ENCODE measurements at places on chromosomes 2 and 18.

GRCh38 chr18:10247742-10248082 is 206.7 kb upstream of the APCDD1 start:
- no peak for DNase-seq

- DNase-seq = no peak
These were observed 68.7 kb downstream of the STK39 start for GRCh38 chr2:168178520-168179324.

GRCh38 chr18:61643884-61644647 is 248.7 kb downstream of the RNF152 start:
- no peak for DNase-seq

DNA sequence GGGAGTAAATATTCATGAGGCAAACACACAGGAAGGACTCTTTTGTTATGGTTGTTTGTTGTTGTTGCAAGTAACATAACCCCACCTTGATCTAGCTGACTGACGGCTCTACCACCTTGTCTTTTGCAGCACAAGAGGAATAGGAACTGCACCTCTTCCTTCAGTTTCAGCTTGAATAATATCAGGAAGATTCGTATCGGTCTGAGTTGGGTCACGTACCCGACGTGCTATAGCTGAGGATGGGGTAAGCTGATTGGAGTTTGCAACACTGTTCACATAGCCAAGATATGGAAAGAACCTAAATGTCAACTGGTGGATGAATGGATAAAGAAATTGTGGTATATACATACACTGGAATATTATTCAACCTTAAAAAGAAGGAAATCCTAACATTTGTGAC is 14.5 kb upstream of the IL1RN start:
- no peak for DNase-seq

GRCh38 chr2:180191432-180192124 is 184.5 kb upstream of the CWC22 start:
- DNase-seq = no peak

DNA sequence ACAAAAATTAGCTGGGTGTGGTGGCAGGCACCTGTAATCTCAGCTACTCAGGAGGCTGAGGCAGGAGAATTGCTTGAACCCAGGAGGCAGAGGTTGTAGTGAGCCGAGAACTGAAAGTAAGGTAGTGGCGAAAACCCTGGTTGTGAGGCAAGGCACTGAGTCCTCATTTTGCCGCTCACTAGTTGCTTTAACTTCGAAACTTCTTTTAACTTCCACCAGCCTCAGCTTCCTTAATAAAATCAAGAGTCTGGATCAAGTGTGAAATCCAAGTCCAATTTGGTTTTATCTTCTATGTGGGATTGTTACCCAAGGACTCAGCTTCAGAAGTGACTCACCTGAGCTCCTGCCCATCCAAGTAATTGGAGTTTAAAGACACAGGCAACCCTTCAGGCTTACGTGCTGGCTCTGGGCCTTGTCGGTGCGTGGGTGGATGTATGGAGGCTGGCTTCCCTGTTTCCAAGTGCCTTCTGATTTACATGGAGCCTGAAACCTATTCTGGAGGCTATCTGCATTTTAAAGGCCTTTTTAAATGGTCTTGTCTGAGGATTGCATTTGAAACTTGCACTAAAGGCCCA is 374.2 kb upstream of the ID2 start:
- DNase-seq = no peak

DNA sequence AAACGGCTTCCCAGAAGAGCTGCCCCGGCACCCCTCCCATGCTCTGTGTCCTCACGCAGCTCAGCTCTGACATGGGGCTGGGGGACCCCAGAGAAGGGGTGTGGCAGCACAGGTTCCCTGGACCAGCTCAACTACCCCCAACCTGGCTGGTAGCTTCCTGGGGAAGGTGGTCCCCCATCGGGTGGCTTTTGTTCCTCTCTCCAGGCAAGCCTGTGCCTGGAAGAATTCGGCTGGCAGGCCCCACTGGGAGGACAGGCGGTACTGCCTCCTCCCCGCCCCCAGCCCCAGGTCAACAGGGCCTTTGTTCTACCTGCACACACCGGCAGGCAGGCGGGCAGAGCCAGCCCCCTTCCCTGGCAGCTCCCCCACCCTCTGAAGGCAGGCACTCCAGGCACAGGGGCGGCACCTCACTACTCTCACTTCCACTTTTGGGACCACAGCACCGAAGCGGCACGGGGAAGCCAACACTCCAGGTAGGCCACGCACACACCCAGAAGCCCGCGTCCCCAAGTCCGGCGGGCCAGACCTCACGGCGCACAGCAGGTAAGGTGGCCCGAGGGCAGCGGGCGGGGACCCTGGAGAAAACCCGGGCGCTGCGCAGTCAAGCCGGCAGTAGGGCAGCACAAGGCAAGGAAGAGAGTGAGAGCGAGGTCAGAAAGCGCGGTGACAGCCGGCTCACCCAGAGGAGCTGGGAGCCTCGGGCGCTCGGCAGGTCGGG is 1.3 kb downstream of the HS6ST1 start:
- no peak for DNase-seq

GRCh38 chr2:104781151-104781550 is 72.8 kb upstream of the POU3F3 start:
- DNase-seq = no peak

DNA sequence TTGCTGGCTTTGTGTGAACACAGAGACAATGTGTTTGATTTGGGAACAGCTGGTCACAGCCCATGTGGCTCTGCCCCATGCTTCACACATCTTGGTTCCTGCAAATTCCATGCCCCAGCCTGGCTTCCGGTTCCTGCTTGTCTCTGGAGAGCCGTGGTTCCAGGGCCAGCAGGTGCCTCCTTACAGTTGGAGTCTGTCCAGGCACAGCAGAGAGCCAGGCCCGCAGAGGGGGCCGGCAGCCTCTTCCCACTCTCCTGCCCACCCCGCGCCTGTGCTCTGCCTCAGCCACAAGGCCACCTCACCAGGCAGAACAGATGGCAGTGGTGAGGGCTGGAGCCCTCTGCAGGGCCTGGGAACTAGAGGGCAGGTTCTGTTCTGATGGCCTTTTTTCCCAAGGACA is 81.5 kb downstream of the LDLRAD4 start:
- DNase-seq = no peak

- no peak for DNase-seq
These were observed 62.8 kb downstream of the BOD1L2 start for GRCh38 chr18:57209713-57210106.

DNA sequence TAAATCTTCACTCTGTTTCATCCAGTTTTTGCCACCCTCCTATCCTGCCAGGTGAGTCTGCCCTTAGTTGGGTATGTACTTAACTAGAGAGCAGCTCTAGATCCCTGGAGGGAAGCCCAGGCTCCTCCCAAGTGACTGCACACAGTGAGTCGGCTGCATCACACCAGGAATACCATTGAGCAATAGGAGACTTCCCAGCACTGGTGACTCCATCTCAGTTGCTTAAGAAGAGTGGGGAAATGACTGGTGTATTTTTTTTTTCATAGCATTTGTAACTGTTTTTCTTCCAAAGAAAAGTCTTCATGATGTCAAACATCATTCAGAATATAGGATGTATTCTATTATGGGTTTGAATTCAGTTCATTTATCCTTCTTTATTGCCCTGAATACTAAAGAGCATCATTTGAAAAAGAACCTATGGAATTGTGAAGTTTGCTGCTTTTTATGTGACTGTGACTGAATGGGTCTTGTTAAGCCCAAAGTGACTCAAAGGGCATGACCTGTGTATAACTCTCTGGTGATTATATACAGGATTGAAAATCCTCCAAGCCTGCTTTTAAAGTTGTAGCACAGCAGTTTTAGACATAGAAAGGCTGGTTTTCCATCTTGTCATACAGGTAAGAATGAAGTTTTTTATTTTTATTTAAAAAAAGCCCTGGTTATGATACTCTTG is 84.3 kb downstream of the MAP3K20 start:
- DNase-seq = peak; percentile 82

DNA sequence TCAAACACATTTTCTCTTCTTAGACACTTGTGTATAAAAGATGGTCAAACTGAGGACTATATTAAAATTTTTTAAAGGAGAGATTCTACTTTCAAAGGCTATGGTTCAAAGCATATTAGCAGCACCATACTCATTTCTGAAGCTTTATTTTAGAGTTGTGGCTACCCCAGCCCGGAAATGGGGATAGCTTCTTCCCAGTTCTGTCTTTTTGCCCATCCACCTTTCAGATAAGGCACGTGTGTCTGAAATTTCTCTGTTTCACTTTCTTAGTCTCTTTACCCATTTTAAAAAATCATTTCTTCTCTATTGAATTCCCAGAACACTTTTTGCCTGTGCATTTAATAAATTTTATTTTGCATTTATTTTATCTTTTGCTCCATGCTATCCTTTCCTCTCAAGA is 431.5 kb downstream of the RNF144A start:
- no peak for DNase-seq

GRCh38 chr2:12720278-12720620 is 3.5 kb downstream of the TRIB2 start:
- no peak for DNase-seq

DNA sequence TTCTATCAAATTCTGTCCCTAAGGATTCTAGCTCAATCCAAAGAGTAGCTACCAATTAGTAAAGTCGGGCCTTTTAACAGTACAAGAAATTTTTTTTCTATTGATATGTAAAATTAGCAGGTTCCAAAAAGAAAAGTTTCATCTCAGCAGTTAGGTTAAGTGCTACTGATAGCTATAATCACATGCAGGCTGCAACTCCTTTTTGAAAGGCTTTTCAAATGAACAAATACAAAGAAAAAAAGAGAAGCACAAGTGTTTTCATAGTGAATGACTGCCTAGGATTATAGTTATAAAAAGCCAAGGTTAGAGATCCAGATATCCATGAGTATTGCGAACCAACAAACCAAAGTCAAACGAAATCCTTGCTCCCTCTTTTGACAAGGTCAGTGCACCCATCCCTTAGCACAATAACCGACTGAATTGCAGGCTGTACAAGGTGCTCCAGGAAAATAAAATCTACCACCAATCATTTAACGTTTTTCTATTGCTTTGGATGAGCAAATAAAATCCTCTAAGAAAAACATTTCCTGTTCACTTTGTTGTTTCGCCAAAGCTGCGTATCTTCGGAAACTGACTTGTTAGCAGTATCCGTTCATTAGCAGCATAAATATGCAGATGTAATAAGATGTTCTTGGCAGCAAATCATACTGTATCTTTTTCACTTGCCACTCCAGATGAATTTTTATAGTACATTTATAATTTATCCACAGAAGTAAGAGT is 100.2 kb downstream of the SRBD1 start:
- no peak for DNase-seq

DNA sequence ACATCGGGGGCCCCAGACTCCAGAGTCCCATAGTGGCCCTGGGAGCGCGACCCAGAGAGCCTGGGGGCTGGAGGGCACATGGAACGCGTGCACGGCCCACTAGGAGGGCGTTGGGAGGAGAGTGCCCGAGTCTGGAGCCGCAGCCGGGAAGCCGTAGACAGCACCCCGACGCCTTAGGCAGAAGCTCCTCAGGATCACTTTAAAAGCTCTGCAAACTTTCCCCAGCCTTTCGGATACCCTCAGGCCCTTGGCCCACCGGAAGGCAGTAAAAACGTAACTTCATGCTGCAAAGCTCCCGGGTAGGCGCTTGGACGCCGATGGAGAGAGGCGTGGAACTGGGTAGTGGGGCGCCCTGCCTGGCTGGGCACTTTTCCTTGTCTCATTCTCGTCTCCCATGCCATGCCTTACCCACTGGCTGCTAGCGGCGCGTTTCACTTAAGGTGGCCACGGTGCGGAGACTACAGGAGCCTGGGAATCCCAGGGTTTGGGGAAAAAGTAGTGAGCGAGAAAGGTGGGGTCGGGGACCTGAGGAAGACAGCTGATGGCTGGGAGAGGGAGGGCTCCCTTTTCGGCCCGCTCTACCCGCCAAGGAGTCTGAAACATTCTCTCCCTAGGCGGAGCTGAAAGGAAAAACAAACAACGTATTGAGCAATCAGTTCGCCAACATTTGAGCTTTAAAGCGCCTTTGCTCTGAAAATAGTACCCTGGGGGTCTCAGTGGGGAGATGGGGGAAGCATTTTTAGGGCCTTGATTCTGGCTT is 141.8 kb downstream of the MEIS1 start:
- peak; percentile 31 for DNase-seq

DNA sequence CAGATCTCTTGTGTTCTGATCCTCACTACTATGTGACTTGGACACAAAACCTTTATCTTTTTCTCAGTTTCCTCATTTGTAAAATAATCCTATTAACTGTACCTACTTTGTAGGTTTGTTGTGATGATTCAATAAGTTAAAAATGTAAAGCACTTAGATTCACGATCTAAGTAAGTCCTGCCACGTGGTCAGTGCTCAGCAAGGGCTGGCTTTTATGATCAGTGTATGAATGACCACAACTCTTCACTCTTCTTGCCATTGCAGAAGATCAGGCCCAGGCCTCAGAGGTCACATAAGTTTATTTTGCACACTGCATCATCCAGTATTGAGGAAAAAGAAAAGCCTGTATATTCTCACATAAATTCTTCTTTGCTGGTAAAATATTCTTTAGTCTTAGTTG is 1192.5 kb upstream of the ACVR2A start:
- DNase-seq = no peak

- no peak for DNase-seq
These were observed 51.0 kb downstream of the KCNG2 start for GRCh38 chr18:79848579-79849327.

GRCh38 chr18:10563886-10564285 is 38.1 kb downstream of the NAPG start:
- DNase-seq = no peak

GRCh38 chr2:217612211-217612610 is 390.6 kb downstream of the TNS1 start:
- DNase-seq = no peak

Measured in ACHN (cell line).